Kidney tubule cell (primary cell): ENCODE measurements at places on chromosomes 5 and 9.

GRCh38 chr9:119802621-119803020 lies 433.4 kb upstream of the BRINP1 start:
- DNase-seq: no peak

DNA sequence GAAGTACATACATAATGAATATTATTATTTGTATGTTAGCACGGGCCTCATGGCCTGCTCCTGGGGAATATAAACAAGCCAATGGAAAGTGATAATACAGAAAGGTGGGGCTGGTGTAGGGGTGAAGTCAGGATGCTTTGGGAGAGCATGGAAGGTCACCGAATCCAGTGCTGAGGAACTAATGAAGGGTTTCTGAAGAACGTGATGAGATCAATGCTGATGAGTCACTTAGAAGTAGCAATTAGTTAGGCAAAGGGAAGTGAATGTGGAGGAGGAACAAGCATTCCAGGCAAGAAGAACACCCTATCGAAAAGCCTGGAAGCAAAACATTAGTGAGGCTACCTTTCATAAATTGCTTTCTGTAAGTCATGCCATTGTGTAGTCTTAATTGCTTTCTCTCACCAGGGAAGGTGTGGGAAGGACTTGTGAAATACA lies 2.1 kb downstream of the ANXA1 start:
- peak; percentile 71 for DNase-seq

DNA sequence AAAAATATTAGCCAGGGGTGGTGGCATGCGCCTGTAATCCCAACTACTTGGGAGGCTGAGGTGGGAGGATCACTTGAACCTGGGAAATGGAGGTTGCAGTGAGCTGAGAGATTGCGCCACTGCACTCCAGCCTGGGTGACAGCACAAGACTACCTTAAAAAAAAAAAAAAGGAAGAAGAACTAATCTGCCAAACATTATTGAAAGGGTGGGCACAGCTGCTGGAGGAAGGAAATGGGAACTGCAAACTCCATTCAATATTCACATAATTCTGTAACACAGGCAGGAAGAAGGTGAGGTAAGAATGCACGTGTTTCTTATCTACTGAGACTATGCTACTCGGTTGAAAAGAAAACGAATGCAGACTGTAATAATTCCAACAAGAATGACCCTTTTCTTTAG lies 121.1 kb upstream of the GNA14 start:
- no peak for DNase-seq

GRCh38 chr9:84152204-84152603 lies 171.6 kb downstream of the RMI1 start:
- DNase-seq: no peak

DNA sequence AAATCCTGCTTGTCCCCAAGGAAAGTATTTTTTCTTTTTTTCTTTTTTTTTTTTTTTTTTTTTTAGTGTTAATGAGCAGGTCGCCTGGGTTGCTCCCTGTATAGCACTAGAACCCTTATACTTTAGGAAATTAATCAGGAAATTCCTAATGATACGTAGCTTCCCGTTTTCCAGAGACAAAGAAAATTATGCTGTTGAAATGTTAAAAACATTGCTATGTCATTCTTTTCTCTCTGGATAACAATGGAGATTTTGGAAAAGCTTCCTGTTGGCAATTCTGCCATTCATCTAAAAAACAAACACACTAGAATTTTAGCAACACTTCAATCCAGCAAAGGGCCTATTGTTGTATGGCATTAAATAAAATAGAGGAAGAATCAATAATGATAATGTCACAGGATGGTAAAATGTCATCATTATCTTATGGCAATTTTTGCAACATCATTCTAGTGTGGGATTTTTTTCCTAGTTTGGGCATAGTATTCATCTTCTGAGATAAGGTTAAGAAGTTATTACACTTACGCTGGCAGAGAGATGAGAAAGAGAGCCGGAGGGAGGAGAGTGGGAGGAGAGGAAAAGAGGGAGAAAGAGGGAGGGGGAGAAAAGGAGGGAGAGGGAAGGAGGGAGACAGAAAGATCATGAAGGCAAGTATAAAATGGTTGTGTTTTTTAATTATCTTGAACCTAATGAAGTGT lies 315.8 kb upstream of the PDE4D start:
- DNase-seq: no peak

GRCh38 chr9:88990729-88991065 lies 571 bp upstream of the S1PR3 start:
- no peak for DNase-seq

GRCh38 chr5:126368239-126368812 lies 54.9 kb upstream of the GRAMD2B start:
- DNase-seq: no peak

GRCh38 chr9:78927099-78927940 lies 630.4 kb downstream of the PSAT1 start:
- no peak for DNase-seq

DNA sequence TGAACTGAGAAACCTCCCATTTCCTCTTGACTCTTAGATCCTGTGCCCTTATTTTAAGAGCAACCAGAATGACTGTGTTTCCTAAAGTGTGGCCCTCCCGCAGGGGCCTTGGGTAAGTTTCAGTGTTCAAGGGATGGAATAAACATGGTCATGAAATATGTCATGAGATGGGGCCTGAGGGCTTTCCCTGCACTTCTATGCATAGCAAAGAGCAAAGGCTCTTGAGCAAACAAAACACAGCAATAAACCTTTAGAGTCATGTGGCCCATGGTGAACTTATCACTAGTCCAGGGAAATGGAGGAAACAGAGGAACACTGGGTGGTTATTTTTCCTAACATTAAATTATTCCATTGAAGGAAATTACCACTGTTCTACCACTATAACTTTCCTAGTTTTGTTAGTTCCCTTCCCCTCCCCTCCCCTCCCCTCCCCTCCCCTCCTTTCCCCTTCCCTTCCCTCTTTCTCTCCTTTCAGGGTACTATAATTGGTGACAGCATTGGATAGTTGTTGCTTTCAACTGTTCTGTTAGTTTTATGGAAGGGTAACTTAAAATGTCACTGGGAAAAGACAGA lies 72.4 kb downstream of the CTSL start:
- DNase-seq: no peak

DNA sequence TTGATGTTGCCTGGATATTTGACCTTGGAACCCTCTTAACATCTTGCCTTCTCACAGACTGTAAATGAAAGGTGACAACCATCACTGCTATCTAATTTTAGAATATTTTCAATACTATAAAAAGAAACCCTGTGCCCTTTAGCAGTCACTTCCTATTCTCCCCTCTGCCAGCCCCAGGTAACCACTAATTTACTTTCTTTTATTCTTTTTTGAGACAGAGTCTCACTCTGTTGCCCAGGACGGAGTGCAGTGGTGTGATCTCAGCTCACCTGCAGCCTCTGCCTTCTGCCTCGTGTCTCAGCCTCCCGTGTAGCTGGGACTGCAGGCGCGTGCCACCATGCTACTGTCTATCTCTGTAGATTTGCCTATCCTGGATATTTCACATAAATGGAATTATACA lies 43.6 kb downstream of the FRMPD1 start:
- no peak for DNase-seq

GRCh38 chr5:103249068-103249467 lies 9.5 kb upstream of the MACIR start:
- DNase-seq: no peak

- peak; percentile 58 for DNase-seq
These were observed 10.0 kb downstream of the ZSWIM6 start for GRCh38 chr5:61342071-61342501.

GRCh38 chr9:21837501-21837900 lies 35.1 kb downstream of the MTAP start:
- no peak for DNase-seq

GRCh38 chr5:141149812-141150211 lies at the start of gene PCDHB6:
Gene PCDHB6 (plus strand): TSS chr5:141150057. CDS start chr5:141150258, 201 bp downstream.
- DNase-seq: peak; percentile 36

GRCh38 chr9:120611690-120612068 lies 31.7 kb upstream of the CDK5RAP2 start:
- no peak for DNase-seq

DNA sequence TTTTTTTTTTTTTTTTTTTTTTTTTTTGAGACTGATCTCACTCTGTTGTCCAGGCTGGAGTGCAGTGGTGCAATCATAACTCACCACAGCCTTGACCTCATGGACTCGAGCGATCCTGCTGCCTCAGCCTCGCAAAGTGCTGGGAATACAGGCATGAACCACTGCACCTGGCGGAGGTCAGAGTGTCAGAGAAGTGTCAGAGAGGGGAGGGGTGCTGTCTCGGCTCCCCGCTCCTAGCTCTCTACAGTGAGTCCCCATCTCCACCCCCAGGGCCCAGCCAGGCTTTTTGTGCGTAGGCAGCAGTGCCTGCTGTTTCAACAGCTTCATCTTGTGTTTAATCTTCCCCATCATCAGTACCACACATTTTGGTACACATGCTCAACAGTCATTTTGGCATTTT lies 38.3 kb downstream of the SAR1B start:
- DNase-seq: no peak

DNA sequence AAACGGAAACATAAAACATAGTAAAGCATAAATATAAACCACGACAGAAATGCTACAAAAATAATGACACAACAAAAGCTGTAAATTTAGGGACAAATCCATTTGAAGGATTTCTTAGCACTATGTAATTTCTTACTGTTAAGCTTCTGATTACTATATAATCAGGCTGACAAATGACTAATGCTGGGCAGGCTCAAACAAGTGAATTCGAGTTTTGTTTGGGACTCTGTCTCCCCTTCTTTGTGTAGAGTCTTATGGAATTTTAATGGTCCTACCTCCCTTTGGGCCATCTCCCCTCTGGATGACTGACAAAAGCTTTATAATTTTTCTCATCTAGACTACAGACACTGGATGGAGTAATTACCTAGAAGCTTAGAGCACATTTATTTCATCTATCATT lies 24.6 kb upstream of the KIF2A start:
- no peak for DNase-seq

GRCh38 chr5:122192497-122193496 lies 63.5 kb downstream of the ZNF474 start:
- DNase-seq: peak; percentile 70

DNA sequence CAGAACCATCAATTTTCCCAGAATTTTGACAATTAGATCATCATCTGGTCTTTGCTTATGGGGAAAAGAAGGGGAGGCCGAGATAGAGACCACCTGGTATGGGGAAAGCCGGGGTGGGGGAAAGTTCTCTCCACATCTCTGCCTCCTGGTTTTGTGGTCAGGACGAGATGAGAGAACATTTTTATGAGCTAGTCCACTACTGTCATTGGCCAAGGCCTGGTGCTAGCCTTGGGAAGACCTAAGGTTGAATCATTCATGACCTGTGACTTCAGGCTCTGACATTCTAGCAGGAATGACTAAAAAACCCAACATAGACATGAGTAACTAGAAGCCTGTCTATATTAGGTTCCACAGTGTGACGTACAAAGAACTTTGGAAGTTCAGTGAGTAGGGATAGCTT lies 135.2 kb downstream of the PTTG1 start:
- DNase-seq: peak; percentile 95

- no peak for DNase-seq
These were observed 112.4 kb upstream of the BNC2 start for GRCh38 chr9:16982780-16983310.

DNA sequence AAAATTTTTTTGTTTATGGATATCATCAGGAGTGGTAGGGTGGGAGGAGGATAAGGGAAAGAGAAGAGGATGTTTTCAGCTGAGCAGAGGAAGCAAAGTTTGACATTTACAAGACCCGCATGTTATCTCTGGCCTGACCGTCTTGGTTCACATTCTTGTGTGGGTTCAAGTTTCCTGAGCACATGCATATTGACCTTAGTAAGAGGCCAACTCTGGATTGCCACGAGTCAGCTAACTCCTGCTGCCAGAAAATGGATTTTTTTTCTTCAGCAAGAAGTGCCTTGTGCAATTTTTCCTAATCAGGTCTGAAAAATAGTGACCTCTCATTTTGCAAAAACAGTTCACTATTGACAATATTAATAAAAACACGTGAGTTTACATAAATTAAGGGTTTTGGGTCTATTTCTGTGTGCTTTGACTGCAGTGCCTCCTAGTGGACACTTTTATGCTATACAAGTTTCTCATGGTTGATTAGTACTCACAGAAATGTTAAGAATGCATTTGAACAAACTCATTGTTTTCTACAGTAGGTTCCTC lies 27.1 kb upstream of the BASP1 start:
- DNase-seq: peak; percentile 70

DNA sequence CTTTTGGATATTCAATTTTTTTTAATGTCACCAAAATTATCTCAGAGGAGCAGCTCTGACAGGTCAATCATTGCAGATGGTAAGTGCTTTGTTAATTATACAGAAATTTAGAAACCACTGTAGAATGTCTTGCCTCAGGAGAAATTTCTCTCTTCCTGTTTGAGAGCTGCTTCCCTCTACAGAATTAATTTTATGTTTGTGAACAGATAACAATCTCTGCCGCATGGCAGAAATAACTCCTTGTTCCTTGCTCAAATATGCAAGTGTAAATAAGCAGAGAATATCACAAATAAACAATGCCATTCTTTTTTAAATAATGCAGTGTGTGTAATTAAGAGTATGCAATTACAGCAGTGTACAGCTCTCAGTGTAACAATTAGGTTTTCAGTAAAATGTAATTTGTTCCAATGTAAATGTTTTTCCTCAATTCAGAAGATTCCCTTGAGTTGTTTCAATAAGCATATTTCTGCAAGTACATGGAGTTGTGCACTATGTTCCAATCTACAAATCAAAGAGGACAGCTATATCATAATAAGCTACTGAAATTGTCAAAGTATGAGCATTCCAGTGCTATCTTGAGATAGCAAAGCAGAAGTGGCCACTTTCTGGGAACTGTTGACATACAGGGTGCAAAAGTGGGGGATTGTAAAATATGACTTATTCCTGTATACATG lies 1012.8 kb downstream of the MAT2B start:
- DNase-seq: no peak

DNA sequence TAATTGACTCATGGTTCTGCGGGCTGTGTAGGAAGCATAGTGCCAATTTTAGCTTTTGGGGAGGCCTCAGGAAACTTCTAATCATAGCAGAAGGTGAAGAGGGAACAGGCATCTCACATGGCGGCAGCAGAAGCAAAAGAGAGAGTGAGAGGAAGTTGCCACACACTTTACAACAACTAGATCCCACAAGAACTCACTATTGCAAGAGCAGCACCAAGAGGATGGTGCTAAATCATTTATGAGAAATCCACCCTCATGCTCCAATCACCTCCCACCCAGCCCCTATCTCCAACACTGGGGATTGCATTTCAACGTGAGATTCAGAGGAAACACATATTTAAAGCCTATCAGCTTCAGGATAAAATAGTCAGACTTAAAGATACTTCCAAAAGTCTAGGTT lies 36.1 kb upstream of the LPAR1 start:
- DNase-seq: no peak

DNA sequence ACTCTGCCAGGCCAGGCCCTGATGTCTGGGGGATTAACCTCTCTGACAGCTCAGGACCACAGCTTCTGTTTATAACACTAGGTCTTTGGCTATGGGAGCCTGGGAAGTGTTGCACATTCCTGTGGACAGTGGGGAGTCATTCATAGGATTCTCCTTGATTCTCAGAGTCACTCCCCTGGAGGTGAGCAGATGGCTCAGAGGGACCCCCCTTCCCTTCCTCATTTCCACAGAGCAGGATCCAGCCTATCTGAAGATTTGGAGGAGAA lies 60.2 kb downstream of the NRG2 start:
- DNase-seq: peak; percentile 23

- no peak for DNase-seq
These were observed 1.8 kb upstream of the ZNF354A start for GRCh38 chr5:178732281-178732680.

- peak; percentile 39 for DNase-seq
These were observed 33.8 kb downstream of the ERP44 start for GRCh38 chr9:100064872-100065581.
